Type B pancreatic cell (in vitro differentiated cells): ENCODE measurements at places on chromosomes 16 and 17. TPM values are rescaled to one million over a fixed set of nuclear protein-coding genes. Genes with fewer than 3 reads are reported as not detected.
A peak's percentile ranks its signal among the peaks of the same experiment; 100 is the strongest.

DNA sequence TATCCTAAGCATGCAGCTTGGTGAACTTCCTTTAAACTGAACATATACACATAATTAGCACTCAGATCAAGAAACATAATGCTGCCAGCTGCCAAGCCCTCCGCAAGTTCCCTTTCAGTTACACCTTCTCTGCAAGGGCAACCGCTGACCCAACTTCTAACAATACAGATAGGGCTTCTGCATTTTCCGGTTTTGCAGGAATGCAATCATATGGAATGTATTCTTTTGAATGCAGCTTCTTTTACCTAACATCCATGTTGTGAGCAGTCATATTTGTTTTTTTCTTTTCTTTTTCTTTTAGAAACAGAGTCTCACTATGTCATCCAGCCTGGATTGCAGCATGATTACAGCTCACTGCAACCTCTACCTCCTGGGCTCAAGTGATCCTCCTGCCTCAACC is 110.7 kb downstream of the GSG1L start:
- H3K36me3 ChIP-seq = no peaks in the 10 kb centered on the region
- H3K27ac ChIP-seq = peak overlapping the region; percentile 28
- no peak for DNase-seq
- peaks cover 18% of the 10 kb centered on the region for H3K27me3 ChIP-seq
- peak overlapping the region; percentile 13 for H3K4me3 ChIP-seq
- H3K4me1 ChIP-seq = no peaks in the 10 kb centered on the region

DNA sequence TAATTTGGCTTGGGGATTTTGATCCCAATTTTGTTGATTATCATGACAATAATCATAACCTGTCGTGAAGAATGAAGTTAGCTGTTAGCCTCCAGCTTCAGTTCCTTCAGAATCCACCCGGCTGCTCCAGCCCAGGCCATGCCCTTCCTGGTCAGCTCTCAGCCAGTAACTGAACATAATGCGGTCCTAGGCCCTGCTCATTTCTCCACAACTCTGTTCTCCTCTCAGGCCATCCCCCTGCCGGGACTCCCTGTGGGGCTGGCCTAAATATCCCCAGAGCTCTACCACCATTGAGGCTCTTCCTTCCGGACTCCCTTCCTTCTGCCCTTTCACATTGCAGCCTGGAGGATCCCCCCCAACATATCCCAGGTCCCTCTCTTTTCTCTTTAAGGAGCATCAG is 833.4 kb upstream of the GOT2 start:
- H3K36me3 ChIP-seq = no peaks in the 10 kb centered on the region
- no peaks in the 10 kb centered on the region for H3K27me3 ChIP-seq
- no peak for DNase-seq
- no peaks in the 10 kb centered on the region for H3K4me1 ChIP-seq
- no peak overlapping the region for H3K27ac ChIP-seq

- H3K27me3 ChIP-seq = peaks cover 26% of the 10 kb centered on the region
- H3K4me3 ChIP-seq = no peak overlapping the region
- no peaks in the 10 kb centered on the region for H3K4me1 ChIP-seq
- no peak for DNase-seq
- no peaks in the 10 kb centered on the region for H3K36me3 ChIP-seq
Measured at GRCh38 chr16:10838621-10839278, 20.2 kb upstream of the TVP23A start.

- DNase-seq = no peak
- H3K27me3 ChIP-seq = no peaks in the 10 kb centered on the region
- no peak overlapping the region for H3K4me3 ChIP-seq
Measured at GRCh38 chr17:57914273-57915142, 40.7 kb downstream of the CUEDC1 start.

- H3K4me1 ChIP-seq = peaks cover 6% of the 10 kb centered on the region
- no peak overlapping the region for H3K4me3 ChIP-seq
- no peak for DNase-seq
Measured at GRCh38 chr16:63577891-63578290, 1541.7 kb upstream of the CDH8 start.

DNA sequence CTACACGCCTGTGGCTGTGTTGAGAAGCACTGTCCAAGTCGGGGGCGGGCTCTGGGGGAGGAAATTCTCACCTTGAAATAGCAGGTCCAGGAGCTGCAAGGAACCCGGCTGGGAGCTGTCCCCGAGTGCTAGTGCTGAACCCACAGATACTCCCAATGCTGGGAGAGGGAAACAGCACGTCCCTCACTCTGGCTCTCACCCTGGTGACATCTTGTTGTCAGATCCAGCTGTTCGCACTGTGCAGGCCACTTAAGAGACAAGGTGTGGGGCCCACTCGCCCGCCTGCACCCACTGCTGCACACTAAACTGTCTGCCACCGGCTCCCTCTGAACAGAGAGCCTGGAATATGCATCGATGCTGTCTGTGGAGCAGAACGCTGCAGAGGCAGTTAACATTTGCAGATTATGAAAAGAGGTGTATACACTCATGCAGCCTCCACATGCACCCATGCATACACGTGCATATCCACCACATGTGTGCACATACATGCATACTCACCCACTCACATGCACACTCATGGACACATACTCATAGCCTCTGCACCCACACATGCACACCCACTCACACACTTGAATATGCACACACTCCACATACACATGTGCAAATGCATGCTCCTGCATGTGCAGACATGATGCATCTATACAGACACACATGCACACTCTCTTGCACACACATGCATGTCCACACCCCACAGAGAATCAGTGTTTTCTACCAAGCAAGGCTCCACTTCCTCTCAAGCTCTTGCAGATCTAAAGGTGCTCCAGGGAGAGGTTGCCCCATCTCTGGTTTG is 42.0 kb downstream of the MGAT5B start:
- no peak overlapping the region for H3K27ac ChIP-seq
- H3K36me3 ChIP-seq = peaks cover 8% of the 10 kb centered on the region
- H3K4me1 ChIP-seq = no peaks in the 10 kb centered on the region
- peak; percentile 82 for DNase-seq
- peaks cover 8% of the 10 kb centered on the region for H3K27me3 ChIP-seq

GRCh38 chr16:25747160-25747758 is 55.5 kb downstream of the HS3ST4 start:
- no peaks in the 10 kb centered on the region for H3K27me3 ChIP-seq
- no peak overlapping the region for H3K4me3 ChIP-seq
- no peaks in the 10 kb centered on the region for H3K36me3 ChIP-seq
- peaks cover 6% of the 10 kb centered on the region for H3K4me1 ChIP-seq

DNA sequence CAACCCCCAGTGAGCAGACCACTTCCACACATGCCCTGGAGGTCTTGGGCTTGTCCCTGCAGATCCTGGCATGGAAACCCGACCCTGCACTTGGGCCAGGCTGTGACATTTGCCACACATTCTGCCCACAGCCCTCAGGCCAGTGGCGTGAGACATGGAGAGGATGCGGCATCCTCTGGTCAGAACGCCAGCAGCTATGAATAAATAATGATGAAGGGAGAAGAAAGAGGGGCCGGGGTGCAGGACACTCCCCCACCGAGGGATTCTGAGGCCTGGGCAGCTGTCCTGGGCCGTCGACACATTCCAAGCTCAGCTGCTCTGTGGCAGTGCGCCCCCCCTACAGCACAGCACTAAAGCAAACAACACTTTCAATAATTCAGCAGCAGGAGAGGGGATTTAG is 148.8 kb downstream of the ENGASE start:
- H3K4me1 ChIP-seq = peaks cover 12% of the 10 kb centered on the region
- no peak overlapping the region for H3K27ac ChIP-seq
- no peak overlapping the region for H3K4me3 ChIP-seq
- H3K36me3 ChIP-seq = no peaks in the 10 kb centered on the region

GRCh38 chr16:81696166-81696960 is 82.7 kb upstream of the PLCG2 start:
- peak overlapping the region; percentile 52 for H3K27ac ChIP-seq
- H3K4me3 ChIP-seq = no peak overlapping the region
- peaks cover 11% of the 10 kb centered on the region for H3K4me1 ChIP-seq

Gene DLX4
- total RNA-seq = 3.1 and 10.4 TPM in 2 replicates

Gene C16orf74
- 3.1 and 4.9 TPM in 2 replicates for total RNA-seq

Gene UBE2O
- total RNA-seq = 38.5 and 51.5 TPM in 2 replicates
